Uterine smooth muscle cell (primary cell): ENCODE measurements at places on chromosomes 2 and 18. TPM values are rescaled to one million over a fixed set of nuclear protein-coding genes. Genes with fewer than 3 reads are reported as not detected.

The SCN9A gene
- 24.0 and 43.0 TPM in 2 replicates for total RNA-seq

The DNAH6 gene
- total RNA-seq, result 0.11 and 0.12 TPM in 2 replicates

The ATG4B gene
- 54.0 and 78.8 TPM in 2 replicates for total RNA-seq

The C2orf66 gene
- total RNA-seq, result under 0.01 and 0.12 TPM in 2 replicates

The CACNB4 gene
- total RNA-seq, result 0.33 and 0.87 TPM in 2 replicates

The RBKS gene
- 0.75 and 1.4 TPM in 2 replicates for total RNA-seq

The GPBAR1 gene
- total RNA-seq, result 0.12 TPM in 1 of 2 replicates, not detected in the other

The ZNF2 gene
- total RNA-seq, result 6.3 and 9.0 TPM in 2 replicates

The L3MBTL4 gene
- total RNA-seq, result 0.44 and 1.6 TPM in 2 replicates

The RMC1 gene
- 34.0 and 37.8 TPM in 2 replicates for total RNA-seq

The TOGARAM2 gene
- total RNA-seq, result under 0.01 and 0.11 TPM in 2 replicates

The SEC11C gene
- 20.1 and 22.6 TPM in 2 replicates for total RNA-seq

The DHRS9 gene
- not detected in 2 replicates for total RNA-seq

The RIT2 gene
- not detected in 2 replicates for total RNA-seq

The CCDC74B gene
- total RNA-seq, result 7.5 and 9.8 TPM in 2 replicates

The INHBB gene
- total RNA-seq, result not detected in 2 replicates

The CDH20 gene
- total RNA-seq, result under 0.01 TPM in 1 of 2 replicates, not detected in the other

The COX5B gene
- 191 and 262 TPM in 2 replicates for total RNA-seq

The APOB gene
- under 0.01 TPM in 2 replicates for total RNA-seq

The SYT4 gene
- total RNA-seq, result not detected in 2 replicates

The TRABD2A gene
- 2.5 and 4.8 TPM in 2 replicates for total RNA-seq

The ST6GAL2 gene
- total RNA-seq, result 0.11 and 0.25 TPM in 2 replicates

The NOSTRIN gene
- 0.11 and 0.12 TPM in 2 replicates for total RNA-seq

The DLGAP1 gene
- 0.12 and 0.33 TPM in 2 replicates for total RNA-seq

The CDK5R2 gene
- 0.22 and 0.25 TPM in 2 replicates for total RNA-seq

The OTOS gene
- not detected in 2 replicates for total RNA-seq

The FBXO41 gene
- 2.1 and 3.4 TPM in 2 replicates for total RNA-seq

The SLC9A4 gene
- total RNA-seq, result not detected in 2 replicates

The OTOF gene
- under 0.01 and 0.66 TPM in 2 replicates for total RNA-seq

The HOXD8 gene
- total RNA-seq, result 2.4 and 4.4 TPM in 2 replicates

The RPL37A gene
- total RNA-seq, result 624 and 1,924 TPM in 2 replicates

The IL1F10 gene
- total RNA-seq, result not detected in 2 replicates

The CAB39 gene
- total RNA-seq, result 78.4 and 87.0 TPM in 2 replicates

The B4GALT6 gene
- total RNA-seq, result 6.2 and 6.6 TPM in 2 replicates

The CAPN14 gene
- 0.11 and 0.12 TPM in 2 replicates for total RNA-seq

The DYNAP gene
- not detected in 2 replicates for total RNA-seq

The FAM124B gene
- 0.12 and 0.22 TPM in 2 replicates for total RNA-seq

The RTP5 gene
- total RNA-seq, result not detected in 2 replicates

The GPR45 gene
- total RNA-seq, result not detected in 2 replicates

The SULT1C4 gene
- total RNA-seq, result 0.75 TPM in 1 of 2 replicates, not detected in the other

The IL37 gene
- 0.22 TPM in 1 of 2 replicates, not detected in the other for total RNA-seq

The GNAL gene
- 0.22 and 0.50 TPM in 2 replicates for total RNA-seq

The TUBB8B gene
- total RNA-seq, result not detected in 2 replicates

The POLR1A gene
- 17.2 and 24.3 TPM in 2 replicates for total RNA-seq

The SERPINB10 gene
- total RNA-seq, result 0.25 and 1.00 TPM in 2 replicates

The TMEM198 gene
- 0.77 and 1.9 TPM in 2 replicates for total RNA-seq
